ENCODE measurements at places on chromosomes 2 and 18.

DNA sequence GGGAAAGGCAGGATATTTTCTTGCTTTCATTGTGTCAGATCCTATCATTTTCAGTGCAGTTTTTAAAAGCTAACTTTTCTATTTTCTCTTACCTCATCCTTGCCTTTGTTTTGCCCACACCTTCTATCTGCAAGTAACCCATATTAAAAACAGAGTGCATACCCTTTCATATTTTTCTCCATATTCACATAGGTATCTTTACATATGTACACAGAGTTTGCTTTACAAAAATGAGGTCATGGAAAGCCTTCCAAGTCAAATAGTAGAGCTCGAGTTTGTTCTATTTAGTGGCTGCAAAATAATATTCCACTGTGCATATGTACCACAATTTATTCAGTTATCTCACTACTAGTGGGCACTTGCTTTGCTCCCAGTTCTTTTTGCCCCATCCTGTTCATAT, 3.9 kb upstream of the DHRS9 start:
- DNase-seq = no peak

- DNase-seq = no peak
Observed at GRCh38 chr2:175068534-175068933, 63.4 kb upstream of the CHN1 start.

DNA sequence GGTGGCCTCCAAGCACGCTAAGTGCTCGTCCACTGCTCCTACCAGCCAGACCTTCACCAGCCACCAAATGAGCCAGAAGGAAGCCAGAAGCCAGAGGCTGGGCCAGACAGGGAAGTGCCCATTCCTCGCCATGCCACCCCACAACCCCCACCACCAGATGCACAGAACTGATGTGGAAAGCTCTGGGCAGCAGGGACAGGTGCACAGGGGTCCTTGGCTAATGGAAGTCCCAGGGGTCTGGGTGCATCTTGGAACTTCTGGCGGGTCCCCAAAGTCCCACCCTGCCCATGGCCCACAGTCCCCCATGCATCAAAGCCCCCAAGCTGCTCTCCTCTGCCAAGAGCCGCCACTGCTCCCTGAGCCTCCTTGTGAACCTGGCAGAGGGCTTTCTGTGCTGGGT, 173.1 kb upstream of the ID2 start:
- DNase-seq = no peak

GRCh38 chr2:83196225-83196624, 1262.9 kb downstream of the SUCLG1 start:
- DNase-seq = peak; percentile 27

GRCh38 chr2:183780072-183780471, 655.8 kb downstream of the NUP35 start:
- DNase-seq = no peak

- no peak for DNase-seq
Observed at GRCh38 chr18:23072079-23072478, 63.2 kb upstream of the CABLES1 start.

GRCh38 chr2:109255654-109256053, 126.6 kb downstream of the SH3RF3 start:
- no peak for DNase-seq

- no peak for DNase-seq
Observed at GRCh38 chr18:38693104-38693503, 1127.5 kb upstream of the CELF4 start.

All from NCI-H1694 treated with DMSO at 0.1 percent for 48 hours (cell line).